ENCODE measurements at places on chromosomes 4 and X.

DNA sequence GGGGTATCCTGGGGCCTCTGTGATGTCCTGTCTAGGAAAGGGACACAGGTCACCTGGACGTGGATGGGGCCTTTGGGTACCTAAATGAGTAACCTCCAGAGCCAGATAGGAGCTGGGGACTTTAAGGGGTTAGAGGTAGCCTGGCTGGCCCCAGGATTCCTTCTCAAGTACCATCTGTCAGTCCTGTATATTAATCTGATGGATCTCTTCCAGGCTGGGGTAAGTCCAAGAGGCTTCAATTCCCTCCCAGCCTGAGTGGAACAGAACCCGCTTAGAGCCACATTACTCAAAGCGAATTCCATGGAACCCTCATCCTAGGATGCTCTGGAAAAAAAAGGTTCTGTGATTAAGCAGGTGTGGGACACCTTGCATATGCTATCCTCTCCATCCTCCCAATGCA lies 24.8 kb upstream of the MAP3K15 start:
- no peak overlapping the region for H3K27ac ChIP-seq
- H3K4me3 ChIP-seq = no peak overlapping the region
- peaks cover 4% of the 10 kb centered on the region for H3K36me3 ChIP-seq
- DNase-seq = no peak
- no peaks in the 10 kb centered on the region for H3K4me1 ChIP-seq

DNA sequence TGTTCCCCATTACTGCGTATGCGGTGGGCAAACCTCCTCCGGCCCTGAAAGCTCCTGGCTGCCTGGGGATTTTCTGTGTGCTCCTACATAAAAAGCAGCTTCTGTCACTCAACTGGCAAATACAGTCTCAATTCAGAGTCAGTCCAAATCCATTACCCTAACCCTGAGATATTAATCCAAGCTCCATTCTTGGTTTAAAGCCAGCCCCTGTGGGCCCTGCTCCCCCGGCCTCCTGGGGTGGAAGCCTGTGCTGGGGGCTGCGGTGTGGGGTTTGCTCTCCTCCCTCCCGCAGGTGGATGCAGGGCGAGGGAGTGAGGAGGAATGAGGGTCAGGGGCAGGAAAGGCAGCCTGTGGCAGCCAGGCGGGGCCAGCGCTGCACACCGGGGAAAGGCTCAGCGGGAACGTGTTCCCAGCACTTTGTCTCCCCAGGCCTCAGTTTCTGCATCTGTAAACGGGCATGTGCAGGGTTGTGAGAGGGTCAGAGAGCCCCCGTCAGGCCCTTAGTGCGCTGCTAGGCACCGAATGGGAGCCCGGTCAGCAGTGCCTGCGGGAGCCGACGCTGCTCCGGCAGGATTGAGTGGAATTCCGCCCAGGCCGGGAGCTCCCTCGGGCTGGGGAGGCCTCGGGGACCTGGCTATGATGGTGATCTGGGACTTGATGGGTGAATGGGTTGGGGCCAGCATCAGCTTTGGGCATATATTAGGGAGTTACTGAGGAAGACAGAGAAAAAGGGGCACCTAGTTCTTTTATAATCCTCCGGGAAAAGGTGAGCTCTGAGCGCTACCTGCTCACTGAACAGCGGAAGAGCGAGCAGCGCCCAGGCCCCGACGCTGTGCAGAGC lies 6.3 kb upstream of the RGS12 start:
- DNase-seq = peak; percentile 57
- no peaks in the 10 kb centered on the region for H3K27me3 ChIP-seq
- no peak overlapping the region for H3K4me3 ChIP-seq

- H3K27ac ChIP-seq = no peak overlapping the region
- H3K36me3 ChIP-seq = no peaks in the 10 kb centered on the region
- no peaks in the 10 kb centered on the region for H3K27me3 ChIP-seq
- no peaks in the 10 kb centered on the region for H3K4me1 ChIP-seq
- DNase-seq = no peak
- no peak overlapping the region for H3K4me3 ChIP-seq
Measured at GRCh38 chr4:98406819-98407218, 145.6 kb downstream of the RAP1GDS1 start.

- H3K4me3 ChIP-seq = no peak overlapping the region
- no peaks in the 10 kb centered on the region for H3K27me3 ChIP-seq
- DNase-seq = no peak
- no peaks in the 10 kb centered on the region for H3K36me3 ChIP-seq
Measured at GRCh38 chr4:163548481-163549243, 54.2 kb downstream of the TMA16 start.

GRCh38 chr4:98632258-98632657 lies 26.2 kb downstream of the TSPAN5 start:
- H3K36me3 ChIP-seq = no peaks in the 10 kb centered on the region
- H3K27ac ChIP-seq = no peak overlapping the region
- H3K4me1 ChIP-seq = no peaks in the 10 kb centered on the region
- H3K27me3 ChIP-seq = no peaks in the 10 kb centered on the region
- H3K4me3 ChIP-seq = no peak overlapping the region

DNA sequence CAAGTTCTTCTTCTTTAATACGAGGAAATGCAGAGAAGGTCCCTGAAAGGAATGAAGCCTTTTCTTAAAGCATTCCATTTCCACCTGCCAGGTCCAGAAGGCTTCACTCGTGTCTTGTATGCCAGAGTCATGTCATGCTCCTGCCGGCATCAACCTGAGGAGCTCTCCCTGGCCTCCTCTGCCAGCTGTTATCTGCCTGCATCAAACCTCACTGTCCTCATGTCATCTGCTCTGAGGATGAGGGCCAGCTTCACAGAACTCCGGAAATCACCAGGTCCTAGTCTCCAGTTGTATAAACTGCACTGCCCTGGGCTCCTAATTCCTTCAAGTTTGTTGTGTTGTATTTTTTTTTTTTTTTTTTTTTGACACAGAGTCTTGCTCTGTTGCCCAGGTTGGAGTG lies 20.0 kb upstream of the S100G start:
- H3K27ac ChIP-seq = no peak overlapping the region
- no peaks in the 10 kb centered on the region for H3K4me1 ChIP-seq
- no peak for DNase-seq
- H3K27me3 ChIP-seq = no peaks in the 10 kb centered on the region
- H3K36me3 ChIP-seq = no peaks in the 10 kb centered on the region

DNA sequence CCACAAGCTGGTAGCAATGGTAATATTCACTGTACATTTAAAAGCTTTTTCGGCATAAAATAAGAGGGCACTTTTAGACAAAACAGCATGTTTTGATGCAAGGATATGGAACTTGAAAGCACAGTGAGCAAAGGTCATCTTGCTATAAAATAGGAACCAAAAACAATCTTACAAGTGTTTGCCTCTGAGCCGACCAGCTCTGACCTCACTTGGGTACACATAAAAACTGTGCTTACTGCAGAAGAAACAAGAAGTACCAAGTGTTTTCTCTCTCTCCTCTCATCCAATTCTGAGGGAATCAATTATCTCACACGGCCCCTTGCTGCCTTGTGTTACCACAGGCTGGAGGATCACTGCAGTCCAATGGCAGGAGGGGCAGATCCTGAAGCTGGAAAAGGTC lies 4.8 kb upstream of the IQSEC2 start:
- H3K4me1 ChIP-seq = peaks cover 17% of the 10 kb centered on the region
- no peak overlapping the region for H3K4me3 ChIP-seq
- H3K27me3 ChIP-seq = no peaks in the 10 kb centered on the region
- H3K36me3 ChIP-seq = no peaks in the 10 kb centered on the region
- no peak overlapping the region for H3K27ac ChIP-seq
- DNase-seq = no peak

- H3K27me3 ChIP-seq = no peaks in the 10 kb centered on the region
- peaks cover 4% of the 10 kb centered on the region for H3K4me1 ChIP-seq
- peaks cover 22% of the 10 kb centered on the region for H3K36me3 ChIP-seq
- peak overlapping the region; percentile 77 for H3K27ac ChIP-seq
- no peak overlapping the region for H3K4me3 ChIP-seq
Measured at GRCh38 chr4:40812856-40813255, 63.1 kb downstream of the NSUN7 start.

GRCh38 chr4:1834047-1834775 lies 21.7 kb downstream of the LETM1 start:
- H3K27ac ChIP-seq = no peak overlapping the region
- DNase-seq = no peak

- no peaks in the 10 kb centered on the region for H3K36me3 ChIP-seq
- no peak for DNase-seq
- H3K4me1 ChIP-seq = peaks cover 3% of the 10 kb centered on the region
- H3K27ac ChIP-seq = no peak overlapping the region
Measured at GRCh38 chr4:1017211-1017610, 5.8 kb downstream of the FGFRL1 start.

GRCh38 chr4:174222266-174222872 lies 61.1 kb downstream of the FBXO8 start:
- H3K36me3 ChIP-seq = no peaks in the 10 kb centered on the region
- H3K4me1 ChIP-seq = peaks cover 12% of the 10 kb centered on the region
- no peak overlapping the region for H3K4me3 ChIP-seq

GRCh38 chr4:3462321-3462789 lies 751 bp upstream of the DOK7 start:
- no peak overlapping the region for H3K27ac ChIP-seq
- H3K27me3 ChIP-seq = peaks cover 34% of the 10 kb centered on the region
- H3K4me1 ChIP-seq = peaks cover 5% of the 10 kb centered on the region
- H3K4me3 ChIP-seq = no peak overlapping the region

- no peaks in the 10 kb centered on the region for H3K36me3 ChIP-seq
- H3K27ac ChIP-seq = no peak overlapping the region
- H3K4me3 ChIP-seq = peak overlapping the region; percentile 10
- no peaks in the 10 kb centered on the region for H3K27me3 ChIP-seq
- no peaks in the 10 kb centered on the region for H3K4me1 ChIP-seq
Measured at GRCh38 chrX:124346877-124347241, 496 bp downstream of the SH2D1A start.

- no peak overlapping the region for H3K27ac ChIP-seq
- no peak for DNase-seq
- no peaks in the 10 kb centered on the region for H3K36me3 ChIP-seq
Measured at GRCh38 chrX:13837290-13837745, 20.4 kb upstream of the GPM6B start.

DNA sequence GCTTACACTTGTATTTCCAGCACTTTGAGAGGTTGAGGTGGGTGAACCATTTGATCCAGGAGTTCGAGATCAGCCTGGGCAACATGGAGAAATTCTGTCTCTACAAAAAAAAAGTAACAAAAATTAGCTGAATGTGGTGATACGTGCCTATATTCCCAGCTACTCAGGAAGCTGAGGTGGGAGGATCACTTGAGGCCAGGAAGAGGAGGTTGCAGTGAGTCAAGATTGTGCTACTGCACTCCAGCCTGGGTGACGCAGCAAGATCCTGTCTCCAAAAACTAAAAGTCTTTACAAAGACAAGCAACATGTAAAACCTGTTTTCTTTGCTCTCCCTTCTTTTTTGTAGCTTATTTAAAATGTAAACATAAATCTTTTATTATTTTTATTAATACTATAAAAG lies 1156.1 kb downstream of the FAT4 start:
- H3K4me1 ChIP-seq = no peaks in the 10 kb centered on the region
- H3K36me3 ChIP-seq = no peaks in the 10 kb centered on the region
- no peak for DNase-seq
- no peak overlapping the region for H3K27ac ChIP-seq

DNA sequence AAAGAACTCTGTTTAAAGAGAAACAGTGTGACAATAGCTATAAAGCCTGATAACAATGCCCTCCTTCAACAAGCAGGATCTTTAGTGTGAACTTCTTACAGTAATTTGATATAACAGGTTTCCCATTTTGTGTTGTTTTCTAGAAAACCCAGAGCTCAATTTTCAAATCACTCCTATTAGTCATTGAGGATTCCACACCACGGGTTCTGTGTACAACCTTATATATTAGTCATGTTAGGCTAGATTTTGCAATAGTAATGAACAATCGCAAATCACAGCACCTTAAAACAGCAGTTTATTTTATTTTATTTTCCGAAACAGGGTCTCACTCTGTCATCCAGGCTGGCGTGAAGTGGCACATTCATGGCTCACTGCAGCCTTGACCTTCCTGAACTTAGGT lies 1020.9 kb upstream of the INTU start:
- H3K4me1 ChIP-seq = no peaks in the 10 kb centered on the region
- no peak for DNase-seq
- no peaks in the 10 kb centered on the region for H3K36me3 ChIP-seq
- no peak overlapping the region for H3K27ac ChIP-seq
- no peak overlapping the region for H3K4me3 ChIP-seq

- H3K36me3 ChIP-seq = no peaks in the 10 kb centered on the region
- no peak overlapping the region for H3K27ac ChIP-seq
- no peaks in the 10 kb centered on the region for H3K4me1 ChIP-seq
- no peak overlapping the region for H3K4me3 ChIP-seq
- H3K27me3 ChIP-seq = no peaks in the 10 kb centered on the region
- DNase-seq = peak; percentile 51
Measured at GRCh38 chr4:70158576-70158975, 4.5 kb downstream of the PRR27 start.

DNA sequence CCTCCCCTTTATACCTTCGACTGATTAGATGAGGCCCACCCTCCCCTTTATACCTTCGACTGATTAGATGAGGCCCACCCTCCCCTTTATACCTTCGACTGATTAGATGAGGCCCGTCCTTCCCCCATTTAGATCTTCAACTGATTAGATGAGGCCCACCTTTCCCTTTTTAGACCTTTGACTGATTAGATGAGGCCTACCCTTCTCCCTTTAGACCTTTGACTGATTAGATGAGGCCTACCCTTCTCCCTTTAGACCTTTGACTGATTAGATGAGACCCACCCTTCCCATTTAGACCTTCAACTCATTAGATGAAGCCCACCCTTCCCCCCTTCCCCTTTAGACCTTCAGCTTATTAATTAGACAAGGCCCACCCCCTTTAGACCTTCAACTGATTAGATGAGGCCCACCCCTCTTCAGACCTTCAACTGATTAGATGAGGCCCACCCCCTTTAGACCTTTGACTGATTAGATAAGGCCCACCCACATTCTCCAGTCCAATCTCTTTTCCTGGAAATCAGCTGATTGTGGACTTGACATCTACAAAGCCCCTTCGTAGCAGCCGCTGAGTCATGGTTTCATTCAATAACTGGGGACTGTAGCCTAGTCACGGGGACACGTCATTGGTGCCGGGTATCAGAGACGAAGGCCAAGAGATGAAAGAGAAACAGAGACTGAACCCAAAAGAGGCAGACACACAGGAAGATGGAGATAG lies 28.8 kb upstream of the IL3RA start:
- H3K4me3 ChIP-seq = no peak overlapping the region
- DNase-seq = no peak
- H3K36me3 ChIP-seq = no peaks in the 10 kb centered on the region
- no peaks in the 10 kb centered on the region for H3K4me1 ChIP-seq

GRCh38 chr4:41580007-41580406 lies 42.0 kb downstream of the LIMCH1 start:
- no peak for DNase-seq
- no peaks in the 10 kb centered on the region for H3K36me3 ChIP-seq
- H3K4me1 ChIP-seq = no peaks in the 10 kb centered on the region
- peak overlapping the region; percentile 14 for H3K27ac ChIP-seq
- no peaks in the 10 kb centered on the region for H3K27me3 ChIP-seq

- no peak overlapping the region for H3K27ac ChIP-seq
- no peaks in the 10 kb centered on the region for H3K4me1 ChIP-seq
- no peaks in the 10 kb centered on the region for H3K36me3 ChIP-seq
Measured at GRCh38 chrX:2507904-2508627, 7.3 kb upstream of the DHRSX start.

GRCh38 chr4:76990288-76991080 lies 40.9 kb downstream of the SEPTIN11 start:
- no peaks in the 10 kb centered on the region for H3K27me3 ChIP-seq
- DNase-seq = no peak
- H3K4me3 ChIP-seq = no peak overlapping the region

GRCh38 chr4:185219551-185220344 lies 10.3 kb downstream of the SNX25 start:
- no peaks in the 10 kb centered on the region for H3K36me3 ChIP-seq
- H3K27ac ChIP-seq = no peak overlapping the region
- no peaks in the 10 kb centered on the region for H3K27me3 ChIP-seq
- H3K4me3 ChIP-seq = no peak overlapping the region
- no peak for DNase-seq
- peaks cover 2% of the 10 kb centered on the region for H3K4me1 ChIP-seq

Measured in upper lobe of right lung (tissue), 1 donor.